ENCODE measurements at places on chromosomes 4 and X.

GRCh38 chrX:47564438-47565085, 3.6 kb downstream of the ARAF start:
- no peak for DNase-seq

DNA sequence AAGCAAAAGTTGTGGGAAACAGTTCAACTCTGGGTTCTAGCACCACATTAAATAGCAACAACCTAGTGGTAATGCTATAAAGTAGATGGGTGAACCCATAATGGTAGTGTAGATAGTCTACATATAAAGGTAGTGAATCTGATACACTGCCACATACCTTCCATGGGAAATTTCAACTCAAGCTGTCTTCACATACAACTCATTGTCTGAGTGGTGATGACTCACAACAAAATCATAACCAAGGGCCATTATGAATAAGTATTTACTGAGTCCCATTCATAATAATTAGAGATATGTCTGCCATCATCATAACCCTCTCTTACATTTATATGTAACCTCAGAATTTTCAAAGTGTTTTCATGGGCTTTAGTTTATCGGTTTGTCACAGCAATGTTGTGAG, 34.8 kb downstream of the EGF start:
- DNase-seq, result no peak

DNA sequence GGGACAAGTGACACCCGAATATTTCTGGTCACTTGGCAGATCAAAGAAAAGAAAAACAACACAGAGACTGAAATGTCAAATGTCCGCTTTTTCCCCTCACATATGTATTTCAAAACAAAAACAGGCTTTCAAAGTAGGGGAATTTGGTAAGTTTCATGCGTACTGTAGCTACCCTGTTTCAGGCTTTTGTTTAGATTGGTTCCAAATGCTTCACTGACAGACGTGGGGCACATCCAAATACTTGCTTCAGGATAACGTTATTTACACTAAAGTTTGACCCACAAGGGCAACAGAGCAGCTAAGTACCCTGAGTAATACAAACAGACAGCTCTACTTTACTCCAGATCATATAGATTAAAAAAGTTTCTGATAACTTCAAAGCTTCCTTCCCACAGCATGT, 804.5 kb upstream of the POU3F4 start:
- DNase-seq, result no peak

DNA sequence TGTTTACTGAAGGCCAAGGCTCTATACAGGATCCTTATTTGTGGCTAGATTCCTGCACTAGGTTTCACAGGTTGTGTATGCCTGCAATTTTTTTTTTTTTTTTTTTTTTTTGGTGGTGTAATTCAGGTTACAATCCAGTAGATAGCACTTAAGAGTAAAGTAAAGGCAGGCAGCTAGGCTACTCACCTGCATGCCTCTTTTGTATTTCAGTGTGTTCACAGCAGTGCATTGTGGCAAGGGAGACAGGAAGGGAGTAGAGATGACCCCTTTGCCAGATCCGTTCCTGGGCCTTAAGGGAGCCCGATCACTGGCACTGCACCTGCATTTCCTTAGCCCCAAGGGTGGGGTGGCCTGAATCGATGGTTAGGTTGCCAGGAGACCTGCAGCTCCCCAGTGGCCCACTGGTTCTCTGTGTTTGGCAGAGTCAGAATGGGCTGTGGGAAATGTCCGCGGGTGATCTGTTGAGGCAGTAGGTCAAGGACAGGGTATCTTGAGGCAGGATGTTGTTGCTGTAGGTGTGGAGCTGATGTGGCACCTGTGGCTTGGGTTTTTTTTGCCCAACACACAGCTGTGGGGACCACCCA, 374.9 kb upstream of the AADAT start:
- DNase-seq, result no peak

GRCh38 chr4:140635606-140636005, 66.8 kb upstream of the UCP1 start:
- DNase-seq, result no peak

GRCh38 chr4:163201358-163201757, 34.7 kb upstream of the NAF1 start:
- DNase-seq, result no peak

DNA sequence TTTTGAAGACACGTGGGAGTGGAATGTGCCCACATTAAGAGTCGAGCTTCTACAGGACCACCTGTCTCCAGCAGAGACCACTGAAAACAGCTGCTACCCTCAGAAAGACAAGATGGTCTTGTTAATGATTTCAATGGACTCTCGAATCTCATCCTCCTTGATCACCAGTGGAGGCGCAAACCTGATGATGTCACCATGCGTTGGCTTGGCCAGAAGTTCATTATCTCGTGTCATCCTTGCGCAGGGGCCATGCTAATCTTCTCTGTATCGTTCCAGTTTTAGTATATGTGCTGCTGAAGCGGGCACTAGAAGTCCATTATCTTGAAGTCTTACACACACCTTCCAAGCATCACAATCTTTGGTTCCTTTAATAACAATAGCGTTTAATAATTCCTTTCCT, 23.3 kb downstream of the SPACA5B start:
- DNase-seq, result no peak

- DNase-seq, result no peak
These were observed 94.6 kb downstream of the IRS4 start for GRCh38 chrX:108641589-108642272.

GRCh38 chrX:132090403-132091159, 37.2 kb downstream of the FRMD7 start:
- DNase-seq, result no peak

DNA sequence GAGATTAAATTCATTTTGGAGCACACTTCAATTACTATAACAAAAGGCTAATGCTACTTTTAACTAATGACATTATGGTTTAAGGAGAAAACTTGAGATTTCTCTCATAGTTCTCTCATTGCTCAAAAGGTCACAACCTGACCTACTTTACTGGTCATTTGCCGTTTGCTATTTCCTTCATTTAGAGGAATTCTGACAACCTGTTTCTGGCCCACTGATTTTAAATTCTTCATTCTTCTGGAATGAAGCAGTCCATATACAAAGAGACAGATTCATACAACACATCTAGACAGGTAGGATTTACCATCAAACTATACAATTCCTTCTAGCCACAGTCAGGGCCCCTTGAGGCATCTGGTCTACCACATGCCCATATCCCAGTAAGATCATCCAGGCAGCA, 14.2 kb downstream of the RNF150 start:
- no peak for DNase-seq

Data from stimulated activated CD4-positive, alpha-beta T cell treated with anti-CD3 and anti-CD28 coated beads, Interleukin-1b, Interleukin-23, amount 100 ng/mL, for 1 hour (primary cell).